ENCODE measurements at places on chromosomes 12 and 14.

DNA sequence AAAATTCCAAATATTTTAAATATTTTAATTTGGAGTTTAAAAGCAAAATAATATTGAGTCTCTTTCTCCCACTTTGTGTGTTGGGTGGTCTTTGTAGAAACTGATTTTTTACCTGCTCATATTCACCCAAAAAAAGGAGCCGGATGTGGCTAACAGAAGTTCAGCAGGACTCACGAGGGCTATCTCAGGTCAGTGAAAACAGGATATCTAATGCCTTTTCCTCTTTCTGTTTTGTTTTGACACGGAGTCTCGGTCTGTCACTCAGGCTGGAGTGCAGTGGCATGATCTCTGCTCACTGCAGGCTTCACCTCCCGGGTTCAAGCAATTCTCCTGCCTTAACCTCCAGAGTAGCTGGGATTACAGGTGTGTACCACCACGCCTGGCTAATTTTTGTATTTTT, 30.8 kb downstream of the COA8 start:
- peak; percentile 27 for DNase-seq

GRCh38 chr12:130669797-130670196, 46.3 kb downstream of the RIMBP2 start:
- no peak for DNase-seq

GRCh38 chr14:85310491-85311272, 219.3 kb upstream of the FLRT2 start:
- no peak for DNase-seq

DNA sequence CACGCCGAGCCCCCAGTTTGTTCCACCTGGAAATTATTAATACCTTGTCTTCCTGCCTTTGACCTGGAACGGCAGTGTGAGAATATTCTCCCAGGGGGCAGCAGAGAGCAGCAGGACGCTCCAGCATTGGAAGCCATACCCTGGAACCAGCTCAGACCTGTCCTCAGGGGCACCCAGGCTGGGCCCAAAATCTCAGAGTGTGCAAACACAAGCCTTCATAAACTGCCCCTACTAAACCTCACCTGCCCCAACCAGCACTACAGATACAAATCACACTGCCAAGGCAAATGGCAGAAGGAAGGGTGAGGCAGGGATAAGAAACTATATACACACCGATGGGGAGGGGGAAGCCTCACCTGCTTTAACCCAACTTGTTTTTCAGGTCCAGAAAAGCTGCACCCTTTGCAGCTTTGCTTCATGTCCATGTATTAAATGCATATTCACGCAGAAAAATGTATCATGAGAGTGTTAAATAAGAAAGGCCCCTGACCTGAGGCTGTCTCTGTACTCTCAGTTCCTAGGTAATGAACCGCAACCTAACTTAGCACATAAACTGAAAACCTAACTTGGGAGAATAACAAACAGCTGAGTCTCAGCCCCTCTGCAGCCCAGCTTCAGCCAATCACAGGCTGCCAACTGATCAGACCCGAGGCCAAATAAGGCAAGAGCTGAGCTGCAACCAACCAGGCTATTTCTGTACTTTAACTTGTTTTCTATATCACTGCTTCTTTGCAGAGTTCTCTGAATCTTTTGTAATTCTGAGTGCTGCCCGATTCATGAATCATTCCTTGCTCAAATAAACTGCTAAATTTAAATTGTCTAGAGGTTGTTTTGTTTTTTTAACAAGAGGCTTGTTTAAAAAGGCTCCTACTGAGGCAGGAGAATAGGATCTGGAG, 130.1 kb downstream of the SPTSSA start:
- DNase-seq, result peak; percentile 29

DNA sequence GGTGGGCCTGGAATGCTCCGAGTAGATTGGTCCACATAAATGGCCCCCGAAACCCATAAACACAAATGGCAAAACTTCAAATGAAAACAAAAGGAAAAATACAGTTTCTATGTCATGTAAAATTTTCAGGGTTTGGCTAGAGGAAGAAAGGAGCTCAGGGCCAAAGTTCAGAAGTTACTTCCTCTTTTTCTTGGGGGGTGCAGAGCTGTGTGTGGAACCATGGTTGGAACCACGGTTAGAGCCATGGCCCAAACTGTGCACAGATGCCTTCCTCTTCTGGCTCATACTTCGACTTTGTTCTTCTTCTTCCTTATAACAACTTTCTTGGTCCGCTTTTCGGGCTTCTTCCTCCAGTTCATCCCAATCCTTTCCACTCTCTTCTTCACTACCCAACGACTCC, 51.7 kb downstream of the MGST1 start:
- DNase-seq, result no peak

DNA sequence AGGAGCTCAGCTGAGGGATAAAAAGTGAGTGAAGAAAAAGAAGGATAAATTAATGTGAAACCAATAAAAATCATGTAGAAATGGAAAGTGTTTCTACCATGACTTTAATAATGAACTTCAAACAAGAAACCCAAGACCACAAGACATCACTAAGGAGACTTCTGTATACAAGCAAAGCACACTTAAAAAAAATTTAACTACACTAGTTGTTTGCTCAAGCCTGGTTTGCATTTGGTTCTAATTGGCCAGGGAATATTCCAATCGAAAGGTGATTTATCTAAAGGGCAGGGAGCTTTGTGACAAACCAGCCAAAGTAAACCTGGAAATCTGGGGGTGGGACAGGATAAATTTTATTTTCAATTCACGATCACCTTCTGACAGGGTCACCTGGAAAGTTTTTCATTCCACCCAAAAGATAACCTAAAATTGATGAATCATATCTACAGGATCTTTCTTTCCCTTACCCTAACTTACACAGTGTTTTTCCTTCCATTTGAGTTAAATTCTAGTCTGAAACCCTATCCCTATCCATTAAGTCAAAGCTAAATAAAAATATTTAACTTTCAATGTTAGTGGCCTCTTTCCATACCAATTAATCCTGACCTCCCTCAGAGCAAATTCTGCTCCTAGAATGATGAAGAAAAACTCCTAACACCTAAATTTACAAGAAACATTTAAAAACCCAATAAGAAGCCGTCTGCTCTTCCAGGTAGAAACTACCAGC, 2.6 kb downstream of the EGLN3 start:
- DNase-seq, result no peak

GRCh38 chr12:107973950-107974349, 155.1 kb upstream of the WSCD2 start:
- DNase-seq, result no peak

- DNase-seq, result no peak
Measured at GRCh38 chr12:12244341-12244740, 22.5 kb downstream of the LRP6 start.

GRCh38 chr12:42380733-42381132, 54.8 kb downstream of the PPHLN1 start:
- DNase-seq, result no peak

GRCh38 chr12:6953442-6954315, 2.5 kb downstream of the PTPN6 start:
- peak; percentile 84 for DNase-seq

DNA sequence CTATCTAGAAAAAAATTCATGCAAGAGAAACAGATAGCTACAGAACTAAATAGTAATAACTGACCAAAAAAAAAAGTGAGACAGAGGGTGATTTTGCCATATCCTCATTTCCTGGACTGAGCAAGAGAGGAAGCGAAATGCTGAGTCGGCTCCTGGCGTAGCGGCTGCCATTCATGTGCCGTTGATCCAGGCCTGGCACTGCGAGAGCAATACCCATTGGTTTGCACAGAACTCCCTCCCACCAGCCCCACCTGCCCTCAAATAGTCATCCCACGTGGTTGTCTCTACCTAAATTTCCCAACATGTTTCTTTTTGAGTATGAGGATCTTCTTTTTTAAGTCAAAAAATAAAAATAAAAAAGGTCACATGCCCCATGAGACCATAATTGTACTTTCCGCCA, 9.4 kb upstream of the WNT5B start:
- no peak for DNase-seq

DNA sequence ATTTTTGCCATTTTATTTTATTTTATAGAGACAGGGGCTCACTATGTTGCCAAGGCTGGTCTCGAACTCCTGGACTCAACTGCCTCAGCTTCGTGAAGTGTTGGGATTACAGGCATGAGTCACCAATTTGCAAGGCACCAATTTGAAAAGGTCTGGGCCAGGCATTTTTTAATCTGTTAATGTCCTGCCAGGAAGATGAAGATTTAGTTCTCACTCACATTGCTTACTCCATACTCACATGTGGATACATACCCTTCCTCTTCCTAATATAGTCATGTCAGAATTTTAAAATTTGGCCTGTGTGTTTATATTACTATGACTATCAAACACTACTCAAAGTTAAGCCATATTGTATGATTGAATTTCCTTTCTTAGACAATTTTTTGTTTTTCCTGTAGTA, 15.3 kb upstream of the EML1 start:
- no peak for DNase-seq

- DNase-seq, result no peak
Measured at GRCh38 chr12:77042833-77043232, 22.5 kb downstream of the E2F7 start.

GRCh38 chr14:95490727-95491451, 25.6 kb downstream of the SYNE3 start:
- no peak for DNase-seq

DNA sequence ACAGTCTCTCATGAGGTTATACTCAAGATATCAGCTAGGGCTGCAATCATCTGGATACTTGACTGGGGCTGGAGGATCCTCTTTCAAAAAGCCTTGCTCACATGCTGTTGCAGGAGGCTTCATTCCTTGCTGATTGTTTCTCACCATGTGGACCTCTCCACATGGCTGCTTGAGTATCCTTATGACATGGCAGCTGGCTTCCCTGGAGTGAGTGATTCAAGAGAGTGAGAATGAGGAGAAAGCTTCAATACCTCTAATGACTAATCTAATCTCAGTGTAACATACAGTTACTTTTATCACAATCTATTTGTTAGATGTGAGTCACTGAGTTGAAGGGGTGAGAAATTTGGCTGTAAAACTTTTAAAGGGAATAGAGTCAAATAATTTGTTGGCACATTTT, 14.4 kb upstream of the SDR39U1 start:
- DNase-seq, result no peak

- DNase-seq, result no peak
Measured at GRCh38 chr12:6347367-6348338, 5.8 kb upstream of the TNFRSF1A start.

Measured in CD8-positive, alpha-beta T cell (primary cell).